ENCODE measurements at places on chromosomes 6 and 20.

DNA sequence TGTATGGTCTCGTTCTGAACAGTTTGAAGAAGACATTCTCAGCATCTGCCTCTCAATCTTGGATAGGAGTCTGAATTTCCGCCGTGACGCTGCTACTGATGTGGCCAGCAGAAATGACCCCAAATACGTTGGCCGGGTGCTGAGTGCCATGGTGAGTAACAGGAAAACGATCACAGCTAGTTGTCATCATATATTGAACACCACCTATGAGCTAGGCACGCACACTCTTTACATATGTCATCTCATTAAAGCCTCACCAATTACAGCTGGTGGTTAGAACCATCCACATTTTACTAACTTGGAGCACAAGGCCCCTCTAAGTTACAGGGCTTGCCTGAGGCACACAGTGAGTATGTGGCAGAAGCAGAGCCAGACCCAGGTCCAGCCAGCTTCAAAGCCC is 17.1 kb downstream of the TGM3 start:
- no peak for DNase-seq

DNA sequence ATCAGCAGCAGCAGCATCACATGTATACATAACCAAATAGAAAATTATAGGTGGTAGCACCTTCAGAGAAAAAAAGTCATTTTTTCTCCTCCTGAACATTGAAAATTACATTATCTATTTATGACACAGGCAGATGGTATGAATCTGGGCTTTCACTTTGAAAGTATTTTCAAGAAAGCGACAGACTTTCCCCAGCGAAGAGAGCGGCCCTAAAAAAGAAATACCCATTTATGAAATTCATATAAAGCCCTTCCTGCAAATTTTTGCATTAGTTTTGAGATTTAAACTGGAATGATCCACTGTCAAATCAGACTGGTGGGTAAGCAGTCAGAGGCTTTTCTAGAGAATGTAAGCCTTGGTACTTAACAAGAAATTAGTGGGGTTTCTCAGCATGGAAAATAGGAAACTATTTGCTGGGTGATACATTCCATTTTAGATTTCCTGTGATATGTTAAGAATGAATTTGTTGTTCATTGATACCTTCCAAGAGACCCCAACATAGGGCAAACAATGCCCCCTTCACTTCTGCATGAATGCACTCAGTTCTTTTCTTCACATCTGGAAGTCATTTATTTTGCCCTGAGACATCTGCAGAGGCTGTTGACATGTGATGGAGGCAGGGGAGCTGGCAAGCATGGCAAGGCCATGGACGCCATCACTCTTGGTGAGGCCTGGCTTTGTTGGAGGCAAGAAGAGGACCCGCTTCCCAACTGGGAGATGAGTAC is 147.0 kb downstream of the LINC00237 start:
- no peak for DNase-seq

- DNase-seq, result no peak
These were observed 59.9 kb downstream of the KLHL31 start for GRCh38 chr6:53605543-53606235.

DNA sequence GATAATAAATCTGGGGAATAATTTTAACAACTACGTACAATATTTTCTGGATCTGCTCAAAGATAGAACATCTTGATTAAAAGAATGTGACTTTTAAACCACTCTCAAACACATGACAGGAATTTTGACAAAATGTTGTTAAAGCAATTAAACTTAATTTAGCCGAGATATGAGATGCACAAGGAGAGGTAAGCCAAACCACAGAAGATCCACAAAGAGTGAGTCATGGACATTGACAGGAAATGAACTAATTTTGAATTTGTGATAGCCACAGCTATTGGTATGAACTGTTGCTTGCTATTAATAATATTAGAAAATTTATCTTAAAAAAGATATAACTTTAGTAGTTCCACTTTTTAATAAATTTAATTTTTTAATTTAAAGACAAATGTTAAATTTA is 27.8 kb upstream of the VGLL2 start:
- no peak for DNase-seq

DNA sequence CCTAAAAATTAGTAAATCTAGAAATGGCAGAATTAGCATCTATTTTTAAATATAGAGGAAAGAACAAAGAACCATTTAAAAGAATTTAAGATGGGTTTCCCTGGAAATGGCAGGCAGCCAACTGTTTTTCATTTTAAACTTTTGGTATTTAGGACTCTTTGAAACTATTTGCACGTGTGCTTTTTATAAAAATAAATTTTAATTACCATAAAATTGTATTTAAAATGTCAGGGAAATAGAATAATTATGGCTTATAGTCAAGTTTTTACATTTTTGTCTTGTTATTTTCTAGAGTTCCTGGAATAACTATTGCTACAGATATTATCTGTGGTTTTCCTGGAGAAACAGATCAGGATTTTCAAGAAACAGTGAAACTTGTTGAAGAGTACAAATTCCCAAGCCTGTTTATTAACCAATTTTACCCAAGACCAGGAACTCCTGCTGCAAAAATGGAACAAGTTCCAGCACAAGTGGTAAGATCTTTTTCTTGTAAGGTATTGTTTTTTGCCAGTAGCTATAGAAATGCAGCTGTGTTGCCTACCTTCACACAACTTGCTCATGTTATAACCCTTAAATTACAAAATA is 528.7 kb upstream of the SOX4 start:
- no peak for DNase-seq

All from activated T-helper 1 cell treated with anti-CD3 and anti-CD28 coated beads, Interleukin-2, amount 50 U/mL, for 16 hours (primary cell).